ENCODE measurements at places on chromosomes 5 and 9. TPM values are rescaled to one million over a fixed set of nuclear protein-coding genes. Genes with fewer than 3 reads are reported as not detected.

DNA sequence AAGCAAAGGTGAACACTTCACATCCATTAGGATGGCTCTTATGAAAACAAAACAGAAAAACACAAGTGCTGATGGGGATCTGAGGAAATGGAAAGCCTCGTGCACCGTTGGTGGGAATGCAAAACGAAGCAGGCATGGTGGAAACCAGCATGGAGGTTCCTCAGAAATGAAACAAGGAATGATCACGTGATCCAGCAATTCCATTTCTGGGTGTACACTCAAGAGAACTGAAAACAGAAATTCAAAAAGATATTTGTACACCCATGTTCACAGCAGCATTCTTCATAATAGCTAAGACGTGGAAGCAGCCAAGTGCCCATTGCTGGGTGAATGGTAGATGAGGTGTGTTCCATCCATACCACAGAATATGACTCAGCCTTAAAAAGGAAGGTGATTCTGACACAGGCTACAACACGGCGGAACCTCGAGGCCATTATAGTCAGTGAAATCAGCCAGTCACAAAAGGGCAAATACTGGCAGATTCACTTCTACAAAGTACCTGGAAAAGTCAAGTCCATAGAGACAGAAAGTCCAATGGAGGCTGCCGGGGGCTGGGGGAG is 87.2 kb upstream of the RAPGEF1 start:
- no peak for DNase-seq

GRCh38 chr5:175657593-175658271 is at the start of gene HRH2:
HRH2 (plus strand) TSS chr5:175658071; CDS start chr5:175683234, 25,163 bp downstream.
- no peak for DNase-seq

The KIF4B gene
- total RNA-seq: under 0.01 TPM

The NR5A1 gene
- not detected for total RNA-seq

The PDLIM7 gene
- 65.2 TPM for total RNA-seq

Measured in fibroblast of lung (primary cell).